ENCODE measurements at places on chromosomes 5 and 9.

GRCh38 chr9:90773617-90774016 lies 28.0 kb upstream of the SYK start:
- no peak for DNase-seq

GRCh38 chr9:97594381-97594921 lies 38.7 kb downstream of the TSTD2 start:
- DNase-seq, result no peak

DNA sequence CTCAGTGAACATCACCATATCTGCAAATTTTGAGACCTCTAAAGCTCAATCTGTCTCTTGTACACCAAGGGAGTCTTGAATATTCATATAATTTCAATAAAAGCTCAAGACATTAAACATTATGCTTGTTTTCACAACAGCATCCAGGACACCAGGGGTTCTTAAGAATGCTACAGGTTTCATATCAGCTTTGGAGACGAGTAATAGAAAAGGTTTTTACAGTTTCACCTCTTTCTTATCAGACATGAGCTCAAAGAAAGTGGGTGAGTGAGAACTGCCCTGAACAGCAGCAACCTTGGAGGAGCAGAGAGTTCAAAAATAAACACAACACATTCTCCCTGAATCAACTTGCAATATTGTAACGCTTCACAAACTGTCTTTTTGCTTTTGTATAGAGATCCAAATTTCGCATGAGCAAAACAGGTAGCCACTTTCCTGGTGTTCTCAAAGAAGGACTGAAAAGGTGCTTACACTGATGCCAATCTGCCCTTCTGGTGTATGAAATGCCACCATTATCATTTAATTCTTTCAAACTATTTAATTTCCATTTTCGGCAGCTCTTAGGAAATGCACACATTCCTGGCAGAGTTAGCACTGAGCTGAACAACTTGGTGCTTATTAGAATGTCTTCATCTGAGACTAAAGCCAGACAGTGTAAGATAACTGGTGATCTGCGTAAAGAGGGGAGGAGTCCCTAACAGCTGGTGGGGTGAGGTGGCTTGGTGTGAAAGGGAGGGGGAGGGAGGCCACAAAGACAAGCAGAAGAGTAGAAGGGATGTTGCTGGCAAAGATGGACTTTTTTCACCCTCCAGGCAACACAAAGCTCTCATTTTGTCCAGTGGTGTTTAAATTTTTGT lies 535.3 kb downstream of the PDE4D start:
- DNase-seq, result no peak

DNA sequence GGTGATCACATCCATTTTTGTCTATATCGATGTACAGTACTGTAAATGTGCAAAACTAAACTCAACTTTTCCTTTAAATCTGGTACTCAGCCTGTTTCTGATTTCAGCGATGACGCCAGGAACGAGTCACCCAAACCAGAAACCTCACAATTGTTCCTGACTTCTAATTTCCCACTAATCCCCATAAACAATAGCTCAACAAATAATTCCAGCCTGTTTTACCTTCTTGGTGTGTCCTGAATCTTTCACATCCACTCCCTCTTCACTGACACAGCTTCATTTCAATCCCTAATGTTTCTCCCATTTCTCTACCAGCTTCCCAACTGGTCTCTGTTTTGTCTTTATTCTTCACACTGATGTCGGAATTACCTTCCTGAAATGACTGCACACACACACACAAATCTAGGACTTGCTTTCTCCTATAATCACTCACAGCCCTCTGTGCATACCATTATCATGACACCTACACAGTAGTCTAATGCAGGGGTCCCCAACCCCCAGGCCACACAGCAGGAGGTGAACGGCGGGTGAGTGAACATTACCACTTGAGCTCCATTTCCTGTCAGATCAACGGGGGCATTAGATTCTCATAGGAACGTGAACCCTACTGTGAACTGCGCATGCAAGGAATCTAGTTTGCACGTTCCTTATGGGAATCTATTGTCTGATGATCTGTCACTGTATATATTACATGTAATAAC lies 97.8 kb upstream of the SLC30A5 start:
- DNase-seq, result no peak

DNA sequence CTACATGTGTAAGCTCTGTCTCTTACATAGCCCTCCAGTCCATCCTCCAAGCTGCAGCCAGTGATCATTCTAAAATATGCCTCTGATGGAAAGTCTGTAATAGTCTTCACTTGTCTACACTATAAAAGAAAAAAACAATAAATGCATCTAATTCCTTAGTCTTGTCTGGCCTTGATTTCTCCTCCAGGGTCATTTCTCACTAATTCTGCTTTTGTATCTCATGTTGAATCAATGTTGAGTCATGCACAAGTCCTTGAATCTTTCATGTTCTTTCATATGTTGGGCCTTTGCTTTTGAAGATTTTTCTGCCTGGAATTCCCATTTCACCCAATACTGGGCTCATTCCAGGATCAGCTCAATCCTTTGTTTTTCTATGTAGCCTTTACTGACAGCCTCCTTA lies 121.1 kb upstream of the TRIM32 start:
- no peak for DNase-seq

DNA sequence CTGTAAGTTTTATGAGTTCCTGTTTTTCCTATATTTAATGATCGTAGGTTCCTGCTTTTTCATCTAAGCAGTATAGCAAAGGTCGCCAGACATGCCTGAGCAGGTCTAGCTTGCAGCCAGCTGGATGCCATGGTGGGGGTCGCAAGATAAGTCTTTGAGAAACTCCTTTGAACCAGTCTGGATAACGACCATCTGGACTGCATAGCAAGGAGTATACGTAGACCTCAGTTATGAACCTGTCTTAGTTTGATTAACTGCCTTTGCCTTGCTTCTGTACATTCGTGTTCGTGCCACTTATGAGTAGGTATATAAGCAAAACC lies 8.4 kb upstream of the SPATA31E1 start:
- DNase-seq, result no peak

DNA sequence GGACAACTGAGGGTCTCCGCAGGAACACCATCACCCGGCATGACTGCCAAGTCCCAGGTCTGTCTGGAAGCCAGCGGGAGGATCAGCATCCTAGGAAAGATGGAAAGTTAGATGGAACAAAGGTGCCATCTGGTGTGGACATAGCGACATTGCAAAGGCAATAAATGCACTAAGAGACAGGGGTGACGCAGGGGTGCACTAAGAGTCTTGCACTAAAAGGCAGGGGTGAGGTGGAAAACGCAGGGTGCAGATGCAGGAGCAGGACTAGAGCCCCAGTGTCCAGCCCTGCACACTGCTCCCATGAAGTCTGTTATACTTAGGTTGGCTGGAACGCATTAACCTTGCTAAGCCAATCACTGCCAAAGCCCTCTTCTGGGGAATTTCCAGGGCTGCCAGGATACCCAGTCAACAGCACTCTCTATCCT lies 15.5 kb downstream of the ATOX1 start:
- DNase-seq, result no peak

DNA sequence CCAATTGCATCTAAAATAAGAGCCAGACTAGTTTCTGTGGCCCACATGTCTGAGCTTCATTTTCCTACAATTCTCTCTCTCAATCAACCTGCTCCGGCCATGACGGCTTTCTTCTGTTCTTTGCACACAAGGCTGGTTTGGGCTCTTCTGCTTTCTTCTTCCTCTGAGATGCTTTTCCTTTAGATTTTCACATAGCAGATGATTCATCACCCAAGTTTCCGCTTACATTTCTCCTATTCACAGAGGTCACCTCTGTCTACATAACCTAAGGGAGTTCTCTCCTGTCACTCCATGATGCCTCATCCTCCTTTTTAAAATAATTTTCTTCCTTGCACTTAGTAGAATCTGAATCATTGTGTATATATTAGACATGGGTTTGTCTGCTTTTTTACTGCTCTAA lies 334.6 kb upstream of the TUSC1 start:
- DNase-seq, result no peak

DNA sequence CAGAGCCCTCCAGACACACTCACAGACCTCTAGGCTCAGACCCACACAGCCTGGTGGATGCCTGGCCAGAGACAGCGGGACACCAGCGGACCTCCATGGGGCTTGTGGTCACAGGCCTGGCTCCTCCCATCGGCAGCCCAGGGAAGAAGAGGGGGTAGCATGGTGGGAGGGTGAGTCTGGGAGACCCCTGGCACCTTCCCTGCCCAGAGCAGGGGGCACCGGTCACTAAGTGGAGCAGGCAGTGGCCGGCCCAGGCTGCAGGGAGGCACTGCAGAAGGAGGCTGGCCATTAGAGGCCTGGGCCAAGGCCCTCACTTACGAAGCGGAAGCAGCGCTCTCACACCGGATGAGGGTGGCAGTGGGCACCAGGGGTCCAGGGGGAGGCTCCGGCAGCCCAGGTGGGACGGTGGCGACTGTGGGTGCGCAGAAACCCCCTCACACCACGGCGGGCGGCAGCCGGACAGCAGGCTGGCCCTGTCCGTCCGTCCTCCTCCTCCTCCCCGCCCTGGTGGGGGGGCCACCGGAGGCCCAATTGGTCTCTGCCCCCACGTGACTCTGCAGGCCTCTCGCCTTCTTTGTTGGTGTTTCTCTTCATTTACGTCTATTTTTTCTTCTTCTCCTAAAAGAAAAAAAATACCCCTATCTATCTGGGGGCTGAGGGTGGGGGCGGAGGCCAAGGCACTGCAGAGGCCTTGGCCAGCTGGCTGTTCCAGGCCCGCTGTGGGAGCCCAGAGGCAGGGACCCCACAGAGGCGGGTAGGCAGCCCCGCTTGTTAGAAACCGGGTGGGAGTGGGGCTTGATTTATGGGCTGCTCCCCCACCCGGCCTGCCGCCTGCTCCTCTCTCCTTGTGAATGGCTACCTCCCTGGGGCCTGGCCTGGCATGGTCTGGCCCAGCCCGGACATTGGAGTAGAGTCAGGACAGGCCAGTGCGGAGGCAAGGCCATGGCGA lies at the start of gene NR5A1:
NR5A1 (minus strand) TSS at position 469 of the 949 bp plus-strand sequence. CDS start 4,004 bp downstream, outside the sequence.
- no peak for DNase-seq

GRCh38 chr5:111772456-111773122 lies 15.6 kb upstream of the NREP start:
- DNase-seq, result no peak

DNA sequence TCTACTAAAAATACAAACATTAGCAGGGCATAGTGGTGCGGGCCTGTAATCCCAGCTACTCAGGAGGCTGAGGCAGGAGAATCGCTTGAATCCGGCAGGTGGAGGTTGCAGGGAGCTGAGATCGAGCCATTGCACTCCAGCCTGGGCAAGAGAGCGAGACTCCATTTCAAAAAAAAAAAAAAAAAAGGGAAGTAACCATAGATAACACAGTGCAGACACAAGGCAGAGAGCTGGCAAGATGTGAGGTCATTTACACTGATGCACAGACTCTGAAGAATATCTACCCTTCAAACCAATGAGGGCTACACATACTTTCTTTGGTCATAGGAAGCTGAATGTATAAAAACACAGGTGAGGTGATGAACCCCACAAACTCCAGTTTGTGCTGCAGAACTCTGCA lies 131.9 kb downstream of the DCP2 start:
- DNase-seq, result no peak

DNA sequence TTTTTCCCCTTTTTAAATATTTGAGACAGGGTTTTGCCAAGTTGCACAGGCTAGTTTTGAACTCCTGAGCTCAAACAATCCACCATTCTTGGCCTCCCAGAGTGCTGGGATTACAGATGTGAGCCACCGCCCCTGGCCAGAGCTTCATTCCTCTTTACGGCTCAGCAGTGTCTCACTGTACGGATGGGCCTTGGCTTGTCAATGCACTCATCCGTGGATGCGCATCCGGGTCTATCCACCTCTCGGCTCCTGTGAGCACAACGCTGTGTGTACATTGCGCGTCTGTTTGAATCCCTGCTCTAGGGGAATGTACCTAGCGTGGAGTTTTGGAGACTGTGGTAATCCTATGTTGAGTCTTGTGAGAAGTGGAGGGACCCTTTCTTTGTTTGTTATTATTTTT lies 10.9 kb upstream of the EGFL7 start:
- no peak for DNase-seq

GRCh38 chr5:72608297-72608696 lies 101.1 kb upstream of the ZNF366 start:
- no peak for DNase-seq

- DNase-seq, result no peak
Measured at GRCh38 chr9:124820698-124821623, 32.3 kb upstream of the WDR38 start.

DNA sequence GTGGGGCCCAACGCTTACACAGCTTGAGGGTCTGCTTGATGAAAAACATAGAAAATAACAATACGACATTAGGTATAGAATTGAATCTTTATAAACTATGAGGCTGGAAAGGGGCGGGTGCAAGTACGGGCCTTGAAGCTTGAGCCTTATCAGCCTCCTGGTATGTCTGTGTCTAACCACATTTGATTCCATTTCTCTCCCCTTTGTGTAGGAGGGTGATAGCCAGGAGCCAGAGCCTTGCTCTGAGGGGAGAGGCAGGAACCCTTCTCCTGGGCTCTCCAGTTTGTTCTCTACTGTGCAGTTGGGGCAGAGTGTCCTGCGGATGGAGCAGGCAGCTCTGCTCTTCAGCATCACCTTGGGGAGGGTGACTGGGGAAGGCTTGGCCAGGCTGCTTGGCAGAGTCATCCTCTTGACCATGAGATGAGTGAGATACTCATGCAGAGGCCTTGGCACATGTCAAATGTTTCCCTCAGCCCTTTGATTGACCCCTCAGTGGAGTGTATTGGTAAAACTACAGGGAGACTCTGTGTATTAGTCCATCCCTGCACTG lies 153.5 kb downstream of the SEMA6A start:
- no peak for DNase-seq

- no peak for DNase-seq
Measured at GRCh38 chr9:95024097-95024671, 293.3 kb downstream of the FANCC start.

DNA sequence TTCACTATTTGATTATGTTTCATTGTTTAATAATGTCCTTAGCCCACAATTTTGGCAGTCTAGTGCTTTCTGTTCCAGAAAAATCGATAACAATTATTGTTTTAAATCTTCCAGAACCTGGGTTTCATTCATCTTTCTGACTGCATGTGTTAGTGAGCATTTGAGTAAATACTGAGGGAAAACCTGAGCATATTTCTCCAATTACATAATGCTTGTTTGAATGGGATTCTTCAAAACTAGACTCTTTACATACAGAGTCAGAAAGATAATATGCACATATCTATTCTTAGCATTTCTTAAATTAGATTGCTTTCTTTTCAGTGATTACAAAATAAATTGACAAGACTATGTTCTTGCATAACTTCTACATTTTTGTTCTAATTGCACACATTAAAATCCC lies 21.9 kb downstream of the GABRA6 start:
- no peak for DNase-seq

DNA sequence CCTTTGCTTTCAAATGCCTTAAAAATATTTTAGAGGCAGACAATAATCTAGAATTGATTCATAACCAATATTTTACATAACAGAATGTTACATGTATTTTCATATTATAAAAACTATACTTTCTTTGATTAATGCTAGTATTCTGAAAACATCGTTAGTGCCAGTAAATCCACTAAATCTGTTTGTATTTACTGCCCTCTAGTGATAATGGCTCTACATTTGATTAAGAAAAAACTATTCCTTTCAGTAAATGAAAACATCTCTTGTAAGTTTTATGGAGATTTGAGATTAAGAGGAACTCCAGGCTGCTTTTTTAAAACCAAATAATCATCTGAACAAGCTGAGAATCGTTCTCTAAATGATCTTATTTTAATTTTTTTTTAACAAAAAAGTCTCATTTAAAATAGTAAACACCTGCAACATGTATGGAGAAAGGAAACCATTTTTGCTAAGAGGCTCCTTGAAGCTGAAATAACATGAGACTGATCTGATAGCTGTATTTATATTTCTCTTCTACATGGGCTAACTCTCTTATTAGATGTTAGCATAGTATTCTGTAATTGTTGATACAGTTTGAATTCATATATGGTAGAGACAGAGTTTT lies 424.7 kb downstream of the RAB3C start:
- DNase-seq, result no peak

Measured in activated naive CD8-positive, alpha-beta T cell treated with anti-CD3 and anti-CD28 coated beads, Interleukin-2, amount 50 U/mL, for 24 hours (primary cell).